Stimulated activated CD8-positive, alpha-beta memory T cell treated with anti-CD3 and anti-CD28 coated beads, Interleukin-15, amount 100 ng/mL, for 1 hour (primary cell): ENCODE measurements at places on chromosomes 2 and 18.
A peak's percentile ranks its signal among the peaks of the same experiment; 100 is the strongest.

GRCh38 chr18:76376668-76377358 lies 118.2 kb downstream of the ZNF516 start:
- no peak for DNase-seq

DNA sequence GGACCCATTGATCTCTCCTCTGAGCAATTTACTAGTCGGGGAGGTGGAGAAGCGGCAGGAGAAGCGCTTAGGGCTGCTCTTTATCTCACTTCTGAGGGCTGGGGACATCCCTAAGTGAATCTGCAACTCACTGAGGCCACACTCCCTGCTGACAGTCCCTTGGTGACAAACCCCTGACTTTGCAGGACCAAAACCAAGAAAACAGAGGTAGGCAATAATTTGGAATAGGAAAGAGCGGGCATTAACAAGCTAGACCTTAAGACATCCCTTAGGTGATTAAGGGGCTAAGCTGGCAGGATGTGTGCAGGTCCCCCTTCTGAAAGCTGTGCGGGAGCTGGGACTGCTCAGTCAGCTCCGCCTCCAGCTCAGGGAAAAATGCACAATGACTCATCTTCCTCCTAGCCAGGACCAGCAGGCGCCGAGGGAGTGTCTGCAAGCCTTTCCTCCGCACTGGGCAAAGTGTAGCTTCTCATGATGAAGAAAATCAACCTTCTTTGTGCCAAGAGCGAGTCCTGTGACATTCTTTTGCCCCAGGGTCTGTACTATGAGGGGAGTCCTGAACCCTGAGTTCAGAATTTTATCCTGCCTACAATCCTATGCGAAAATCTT lies 63.3 kb downstream of the BOD1L2 start:
- no peak for DNase-seq

GRCh38 chr2:42752816-42753813 lies 10.8 kb downstream of the OXER1 start:
- no peak for DNase-seq

DNA sequence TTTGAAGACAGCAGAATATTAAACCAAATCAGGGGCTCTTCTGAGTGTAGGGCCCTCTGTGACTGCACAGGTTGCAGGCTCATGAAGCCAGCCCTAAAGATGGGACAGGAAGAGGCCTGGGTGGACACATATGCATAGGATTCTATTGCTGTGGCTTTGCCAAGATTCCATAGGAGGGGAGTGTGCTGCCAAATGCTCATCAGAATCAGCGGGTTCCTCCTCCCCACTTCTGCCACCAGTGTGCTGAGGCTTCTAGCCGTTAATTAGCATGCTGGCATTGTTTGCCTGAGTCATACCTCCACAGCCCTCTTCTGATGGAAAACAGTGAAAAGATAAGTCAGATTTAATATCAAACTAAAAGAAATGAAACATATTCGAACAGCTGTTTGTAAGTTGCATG lies 103.9 kb upstream of the TMEFF2 start:
- no peak for DNase-seq

DNA sequence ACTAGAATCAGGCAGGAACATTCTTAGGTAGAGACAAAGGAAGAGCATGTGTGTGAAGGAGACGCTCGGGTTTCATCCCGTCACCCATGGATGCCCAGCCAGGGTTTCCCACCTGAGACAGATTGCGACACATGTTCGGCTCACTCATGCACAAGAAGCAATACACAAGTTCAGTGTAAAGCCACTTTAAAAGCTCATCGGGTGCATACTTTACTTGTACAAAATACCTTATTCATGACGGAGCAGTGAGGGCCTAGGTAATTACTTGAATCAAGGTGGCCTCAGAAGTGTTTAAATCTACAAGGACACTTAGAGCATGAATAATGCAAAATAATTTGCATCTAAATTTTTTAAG lies 42.0 kb downstream of the ZEB2 start:
- no peak for DNase-seq

GRCh38 chr18:28972333-28972907 lies 795.5 kb upstream of the CDH2 start:
- DNase-seq: no peak

- no peak for DNase-seq
These were observed 204.2 kb downstream of the EN1 start for GRCh38 chr2:118643294-118643693.

DNA sequence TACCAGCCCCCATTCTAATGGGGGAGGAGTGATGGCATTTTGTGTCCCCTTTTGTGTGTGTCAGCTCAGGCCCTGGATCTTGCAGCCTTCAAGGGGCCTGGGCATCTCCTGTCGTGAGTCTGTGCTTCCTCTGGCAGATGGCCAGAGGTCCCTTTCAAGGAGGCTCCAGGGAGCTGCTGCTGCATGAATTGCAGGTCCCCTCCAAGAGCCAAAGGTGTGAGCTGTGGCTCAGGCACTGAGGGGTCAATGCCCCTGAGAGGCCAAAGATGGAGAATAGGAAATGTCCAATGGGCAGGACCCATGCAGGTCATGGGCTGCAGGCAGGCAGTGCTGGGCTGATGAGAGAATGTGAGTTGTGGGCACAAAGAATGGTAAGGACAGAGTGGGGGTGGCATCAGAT lies 10.4 kb downstream of the MAB21L4 start:
- no peak for DNase-seq

- DNase-seq: no peak
These were observed 2.3 kb upstream of the HPCAL1 start for GRCh38 chr2:10300328-10300920.

- DNase-seq: no peak
These were observed 25.7 kb downstream of the MBOAT2 start for GRCh38 chr2:8977758-8978157.

DNA sequence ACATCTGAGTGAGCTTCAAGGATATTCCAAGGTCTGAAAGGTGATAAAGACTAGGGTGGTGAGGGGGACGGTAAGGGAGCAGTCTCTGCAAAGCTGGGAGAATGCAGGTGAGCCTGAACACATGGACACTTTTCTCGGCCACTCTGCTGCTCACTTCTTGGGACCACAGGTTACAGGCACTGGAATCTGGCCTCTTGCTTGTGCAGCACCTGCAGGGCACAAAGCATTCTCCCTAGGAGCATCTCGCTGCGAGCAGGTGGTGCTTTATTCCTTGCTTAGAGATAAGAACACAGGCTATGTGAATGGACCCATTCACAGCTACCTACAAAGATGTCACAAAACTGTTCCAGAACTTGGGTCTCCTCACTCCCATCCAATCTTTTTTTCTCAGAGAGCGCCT lies 153.2 kb downstream of the DDX1 start:
- no peak for DNase-seq

DNA sequence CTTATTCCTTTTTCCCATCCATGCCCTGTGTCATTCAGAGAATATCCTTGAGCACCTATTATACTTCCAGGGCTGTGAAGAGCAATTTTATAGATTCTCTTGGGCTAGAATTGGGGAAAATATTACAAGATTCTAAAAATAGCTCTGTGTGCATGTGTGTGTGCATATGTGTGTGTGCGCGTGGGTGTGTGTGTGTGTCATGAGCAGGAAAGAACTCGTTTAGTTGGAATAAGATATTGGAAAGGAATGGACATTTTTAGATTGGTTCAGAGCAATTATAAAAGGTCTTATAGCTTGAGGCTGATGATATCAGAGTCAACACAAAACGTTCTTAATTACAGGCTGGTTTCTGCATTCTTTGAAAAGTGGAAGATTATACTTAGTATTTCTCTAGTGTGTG lies 212.1 kb upstream of the COPS8 start:
- no peak for DNase-seq

- no peak for DNase-seq
These were observed 582 bp downstream of the RIOK3 start for GRCh38 chr18:23453680-23454058.

GRCh38 chr18:76721207-76721996 lies 101.0 kb upstream of the ZNF236 start:
- DNase-seq: peak; percentile 28

DNA sequence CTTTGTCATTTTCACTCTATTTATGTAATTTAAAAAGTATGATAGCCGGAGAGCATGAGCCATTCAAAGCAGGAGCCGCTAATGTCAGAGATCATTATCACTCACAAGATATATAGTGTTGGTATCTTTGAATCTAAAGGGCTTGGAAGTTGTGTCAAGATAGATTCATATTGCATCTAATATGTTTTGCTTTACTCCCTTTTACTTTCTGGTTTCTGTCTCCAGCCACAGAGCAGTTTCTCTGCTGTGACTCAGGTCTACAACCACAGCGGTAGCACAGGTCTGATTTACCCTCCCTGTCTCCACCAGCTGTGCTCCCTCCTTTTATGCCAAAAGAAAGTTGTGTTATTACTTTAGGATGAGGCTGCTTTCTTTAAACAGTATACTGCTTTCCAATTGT lies 424.0 kb downstream of the ARHGAP15 start:
- no peak for DNase-seq

GRCh38 chr2:8993196-8993901 lies 10.1 kb downstream of the MBOAT2 start:
- DNase-seq: no peak

GRCh38 chr2:238950551-238950950 lies 102.7 kb downstream of the TWIST2 start:
- no peak for DNase-seq

DNA sequence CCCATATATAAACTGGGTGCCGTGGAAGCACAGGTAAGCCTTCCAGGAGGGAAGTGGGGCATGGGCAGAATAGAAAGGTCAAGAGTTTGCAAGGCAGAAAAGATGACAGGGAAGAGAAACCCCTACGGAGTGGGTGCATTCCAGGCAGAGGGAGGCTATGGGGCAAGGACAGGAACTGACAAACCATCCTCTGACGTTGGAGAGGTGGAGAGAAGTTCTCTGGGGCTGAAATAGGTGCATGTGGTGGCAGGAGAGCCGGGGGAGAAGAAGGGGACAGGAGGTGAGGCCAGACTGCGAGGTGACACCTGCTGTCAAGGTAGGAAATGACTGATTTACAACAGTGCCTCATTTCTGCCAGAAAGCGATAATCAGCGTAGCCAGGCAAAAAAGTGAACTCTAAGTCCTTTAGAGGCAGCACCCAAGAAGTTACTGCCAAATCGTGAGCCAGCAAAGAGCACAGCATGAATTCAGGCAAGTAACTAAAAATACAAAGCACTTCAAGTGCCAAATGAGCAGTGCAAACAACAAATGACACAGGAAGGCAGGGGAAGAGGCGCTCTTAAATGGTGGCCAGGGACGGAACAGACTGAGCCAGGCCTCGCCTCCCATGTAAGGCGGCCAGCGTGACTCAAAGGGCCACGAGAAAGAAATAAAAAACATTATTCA lies 113.3 kb upstream of the ACVR1C start:
- DNase-seq: no peak

GRCh38 chr2:186887107-186888090 lies 38.4 kb upstream of the ZSWIM2 start:
- no peak for DNase-seq

DNA sequence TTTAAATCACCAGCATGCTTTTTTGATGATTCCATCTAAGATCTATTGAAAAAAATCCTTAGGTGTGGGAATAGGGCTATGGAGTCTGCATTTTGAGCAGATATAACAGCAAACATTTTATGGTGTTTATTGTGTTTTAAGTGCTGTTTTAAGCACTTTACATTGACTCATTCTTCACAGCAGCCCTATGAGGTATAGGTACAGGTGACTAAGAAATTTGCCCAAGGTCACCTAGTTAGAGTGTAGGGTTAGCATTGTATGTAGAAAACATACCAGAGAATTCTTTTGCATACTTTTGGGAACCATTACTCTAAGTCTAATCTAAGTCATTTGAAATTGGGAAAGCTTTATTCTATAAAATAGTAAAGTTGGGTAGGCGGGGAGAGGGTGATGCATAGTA lies 31.3 kb downstream of the PPM1B start:
- DNase-seq: no peak

DNA sequence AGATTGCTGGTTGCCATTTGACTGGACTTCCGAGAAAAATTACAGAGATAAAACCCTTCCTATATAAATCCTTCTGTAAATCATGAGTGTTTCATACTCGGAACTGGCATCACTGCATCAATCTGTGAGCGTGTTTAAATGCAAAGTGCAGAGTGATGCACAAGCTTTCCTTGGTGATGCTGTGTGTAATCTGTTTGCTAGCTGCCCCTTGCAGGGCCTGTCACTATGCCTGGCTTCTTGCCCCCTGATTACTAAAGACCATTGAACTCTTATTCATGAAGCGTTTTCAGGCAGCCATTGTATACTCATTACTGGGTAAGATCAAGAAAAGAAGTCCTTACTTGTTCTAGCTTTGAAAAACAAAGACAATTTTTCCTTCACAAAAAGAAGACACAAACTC lies 266.9 kb upstream of the FANCL start:
- no peak for DNase-seq

DNA sequence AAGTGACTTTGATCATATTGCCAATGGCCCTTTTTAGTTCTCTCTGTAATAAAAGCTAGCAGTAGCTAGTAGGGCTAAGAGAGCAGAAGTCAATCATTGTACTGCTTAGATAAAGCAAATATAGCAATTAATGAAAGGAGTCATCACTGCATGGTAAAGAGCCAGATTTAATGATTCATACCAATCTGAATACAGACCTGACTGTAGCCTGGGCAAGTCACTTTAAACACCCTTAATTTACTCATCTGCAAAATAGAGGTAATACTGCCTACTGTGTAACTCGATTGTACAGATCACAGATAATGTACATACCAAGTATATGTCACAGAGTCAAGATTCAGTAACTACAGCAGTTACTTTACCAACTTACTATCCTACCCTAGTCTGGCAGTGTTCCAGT lies 63.6 kb downstream of the ASXL2 start:
- no peak for DNase-seq

DNA sequence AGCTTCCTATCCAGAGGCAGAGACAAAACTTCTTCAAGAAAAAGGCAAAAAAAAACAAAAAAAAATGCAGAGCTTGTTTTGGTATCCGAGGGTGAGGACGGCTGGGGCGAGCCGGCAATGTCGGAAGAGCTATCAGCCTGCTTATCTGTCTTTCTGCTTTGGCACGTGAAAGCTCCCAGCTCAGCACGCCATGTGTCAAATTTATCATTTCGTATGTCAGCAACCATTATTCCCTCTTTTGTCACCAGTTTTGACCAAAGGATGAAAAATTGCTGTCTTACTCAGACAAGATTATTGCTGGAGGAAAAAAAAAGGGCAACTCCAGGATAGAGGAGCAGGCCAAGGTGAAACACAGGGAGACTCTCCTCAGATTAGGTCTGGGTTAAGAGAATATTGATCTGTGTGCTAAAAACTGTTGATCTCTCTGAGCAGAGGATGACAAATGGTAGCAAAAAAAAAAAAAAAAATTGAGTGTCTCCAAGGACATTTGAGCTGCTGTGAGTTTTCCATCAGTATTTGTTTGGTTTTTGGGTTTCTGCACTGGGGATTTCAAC lies 532.0 kb upstream of the POU3F3 start:
- no peak for DNase-seq

DNA sequence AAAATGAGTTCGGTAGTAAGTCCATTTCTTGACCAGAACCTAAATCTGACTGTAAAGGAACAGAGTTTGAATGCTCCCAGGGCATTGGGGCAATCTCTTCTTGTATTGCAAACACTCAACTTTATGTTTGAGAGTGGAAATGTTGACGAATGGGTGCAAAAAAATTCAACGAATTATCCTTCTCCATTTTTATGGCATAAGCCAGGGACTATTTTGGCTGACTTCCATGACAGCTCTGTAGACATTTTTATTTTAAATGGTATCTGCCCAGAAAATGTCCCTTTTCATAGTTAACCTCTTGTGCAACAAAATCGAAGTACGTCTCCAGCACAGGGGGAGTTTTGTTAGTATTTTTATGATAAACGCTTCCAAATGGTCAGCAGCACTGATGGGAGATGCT lies 3.7 kb downstream of the MLPH start:
- DNase-seq: no peak

GRCh38 chr18:13983506-13983905 lies 68.2 kb upstream of the MC2R start:
- no peak for DNase-seq

GRCh38 chr2:129369437-129369836 lies 610.0 kb upstream of the RAB6C start:
- no peak for DNase-seq
